Fibroblast of skin of scalp (primary cell): ENCODE measurements at places on chromosomes 4 and X.

DNA sequence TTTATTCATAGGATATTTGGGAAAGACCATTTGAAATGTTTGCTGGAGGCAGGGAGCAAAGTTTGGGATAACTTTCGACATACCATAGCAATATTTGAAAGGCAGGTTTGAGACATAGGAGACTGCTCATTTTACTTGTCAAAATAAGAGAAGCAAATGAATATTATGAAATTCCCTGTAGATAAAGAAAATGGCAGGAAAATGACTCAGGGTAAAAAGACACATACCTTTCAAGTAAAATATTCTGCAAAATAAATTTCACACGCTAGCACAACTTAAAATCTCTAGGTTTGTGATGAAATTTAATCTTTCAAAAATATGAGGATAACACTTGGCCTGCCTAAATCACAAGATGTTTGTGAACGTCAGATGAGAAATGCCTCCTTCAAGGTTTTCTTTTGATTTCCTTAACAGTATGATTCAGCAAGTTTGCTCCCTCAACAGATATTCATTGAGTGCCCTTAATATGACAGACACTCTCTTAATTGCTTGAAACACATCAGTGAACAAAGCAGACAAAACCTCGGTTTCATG is 6.6 kb downstream of the TMEM156 start:
- peak; percentile 26 for DNase-seq

DNA sequence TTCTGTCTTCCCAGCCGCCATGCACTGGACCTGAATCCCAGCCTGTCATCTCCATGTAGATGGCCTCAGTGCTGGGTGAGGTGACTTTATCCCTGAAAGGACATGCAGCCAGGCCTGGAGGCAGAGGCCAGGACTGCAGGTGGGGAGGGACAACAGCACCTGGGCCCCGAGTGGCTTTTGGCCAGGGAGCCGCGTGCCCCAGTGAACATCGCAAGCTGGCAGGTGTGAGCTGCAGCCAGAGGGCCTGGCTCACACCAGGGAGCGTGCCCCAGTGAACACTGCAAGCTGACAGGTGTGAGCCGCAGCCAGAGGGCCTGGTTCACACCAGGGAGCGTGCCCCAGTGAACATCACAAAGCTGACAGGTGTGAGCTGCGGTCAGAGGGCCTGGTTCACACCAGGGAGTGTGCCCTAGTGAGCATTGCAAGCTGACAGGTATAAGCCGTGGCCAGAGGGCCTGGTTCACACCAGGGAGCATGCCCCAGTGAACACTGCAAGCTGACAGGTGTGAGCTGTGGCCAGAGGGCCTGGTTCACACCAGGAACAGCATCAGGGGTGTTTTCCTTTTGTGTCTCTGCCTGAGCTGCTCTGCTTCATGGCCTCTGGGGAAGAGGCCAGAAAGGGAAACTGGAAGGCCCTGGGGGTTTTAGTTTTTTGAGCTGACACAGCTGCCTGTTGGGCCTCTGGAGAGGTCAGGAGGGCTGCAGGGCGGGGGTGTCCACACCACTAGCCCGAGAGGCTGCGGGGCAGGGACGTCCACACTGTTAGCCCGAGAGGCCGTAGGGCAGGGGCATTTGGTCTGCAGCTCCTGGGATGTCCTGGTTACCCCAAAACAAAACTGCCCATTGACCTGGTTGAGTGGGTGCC is 22.7 kb upstream of the PSAPL1 start:
- no peak for DNase-seq

DNA sequence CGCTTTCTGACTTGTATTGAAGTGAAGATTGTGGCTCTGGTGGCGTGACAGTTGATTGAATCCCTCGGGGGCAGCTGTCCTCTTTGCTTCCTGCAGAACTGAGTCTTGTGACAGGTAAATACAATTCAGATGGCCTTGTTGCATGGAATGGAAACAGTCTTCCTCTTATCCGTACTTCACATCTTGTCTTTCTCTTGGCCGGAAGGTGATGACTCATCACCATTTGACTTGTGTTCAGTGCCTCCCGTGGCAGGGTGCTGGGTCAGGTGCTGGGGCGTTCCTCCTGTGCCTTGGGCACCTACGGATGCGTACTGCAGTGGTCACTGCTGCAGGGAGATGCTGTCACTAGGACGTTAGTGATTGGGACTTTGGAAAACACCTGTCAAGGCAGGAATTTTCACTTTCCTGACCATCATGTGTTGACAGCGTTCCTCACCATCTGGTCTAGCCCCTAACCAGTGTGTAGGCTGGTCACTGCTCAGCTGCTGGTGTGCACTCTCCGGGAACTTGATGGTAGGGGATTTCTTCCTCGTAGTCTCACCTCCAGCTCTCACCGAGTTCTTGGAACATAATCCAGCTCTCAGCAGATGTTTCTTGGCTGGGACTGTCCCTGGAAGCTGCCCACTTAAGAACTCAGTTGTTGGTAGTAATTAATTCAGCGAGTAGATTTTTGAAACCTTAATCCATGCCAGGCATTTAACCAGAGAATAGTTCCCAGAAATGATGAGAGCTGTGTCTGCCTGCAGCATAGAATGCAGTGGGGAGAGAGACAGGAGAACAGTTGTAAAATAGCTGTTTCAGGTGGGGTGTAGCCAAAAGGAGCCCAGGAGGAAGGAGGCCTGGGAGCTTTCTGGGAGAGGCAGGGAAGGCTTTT is 7.2 kb downstream of the TBC1D14 start:
- no peak for DNase-seq

GRCh38 chr4:4946416-4946815 is 72.8 kb downstream of the CYTL1 start:
- DNase-seq, result no peak

- DNase-seq, result peak; percentile 99
These were observed 393 bp downstream of the GTPBP6 start for GRCh38 chrX:318068-318738.

DNA sequence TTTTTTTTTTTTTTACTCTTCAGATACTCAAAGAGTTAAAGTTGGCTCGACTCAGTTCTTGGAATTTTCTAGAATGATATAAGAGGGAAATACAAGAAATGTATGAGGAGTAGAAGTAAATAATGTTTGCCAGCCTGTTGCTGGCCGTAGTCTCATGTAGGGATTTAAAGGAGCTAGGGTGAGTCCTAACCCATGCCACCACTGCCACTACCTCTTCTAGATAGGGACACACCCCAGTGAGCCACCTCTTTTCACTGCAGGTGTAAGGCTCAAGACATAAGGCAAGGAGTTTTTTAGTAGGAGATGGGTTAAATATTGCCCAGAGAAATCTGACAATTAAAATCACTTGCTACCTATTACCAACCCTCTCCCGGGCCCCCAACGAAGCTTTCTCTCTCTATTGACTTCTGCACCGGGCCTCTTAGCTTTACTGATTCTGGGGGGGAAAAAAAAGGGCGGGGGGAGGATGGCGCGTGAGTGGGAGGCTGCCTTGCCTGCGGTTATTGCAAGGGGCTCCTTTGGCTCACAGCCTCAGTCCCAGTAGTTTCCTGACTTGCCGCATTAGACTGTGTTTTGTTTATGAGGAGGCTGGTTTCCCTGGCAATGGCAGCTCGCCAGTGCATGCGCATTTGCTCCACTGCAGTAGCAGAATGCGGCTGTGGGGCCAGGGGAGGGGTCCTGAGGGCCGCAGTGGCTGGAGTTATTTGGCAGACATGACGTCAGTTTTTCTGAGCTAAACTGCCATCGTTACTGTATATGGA is 3.0 kb downstream of the LINC00632 start:
- peak; percentile 80 for DNase-seq

DNA sequence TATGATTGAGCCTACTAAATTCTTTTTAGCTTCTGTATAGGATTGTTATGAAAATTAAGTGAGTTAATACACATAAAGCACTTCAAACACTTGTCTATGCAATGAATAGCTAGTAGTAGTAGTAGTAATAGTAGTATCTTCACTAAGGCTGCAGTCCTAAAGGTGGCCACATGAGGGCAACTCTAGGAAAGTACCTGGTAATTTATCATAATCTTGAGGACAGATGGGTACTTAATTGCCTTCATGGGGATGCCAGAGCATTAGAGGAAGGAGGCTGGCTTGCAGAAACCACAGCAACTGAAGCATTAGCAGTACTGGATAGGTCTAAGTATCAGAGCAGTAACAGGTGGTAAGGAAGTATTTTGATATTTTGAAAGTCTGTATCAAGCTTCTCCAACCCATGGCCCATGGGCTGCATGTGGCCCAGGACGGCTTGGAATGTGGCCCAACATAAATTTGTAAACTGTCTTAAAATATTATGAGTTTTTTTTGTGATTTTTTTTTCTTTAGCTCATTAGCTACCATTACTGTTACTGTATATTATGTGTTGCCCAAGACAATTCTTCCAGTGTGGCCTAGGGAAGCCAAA is 17.3 kb downstream of the NIPAL1 start:
- DNase-seq, result peak; percentile 15

GRCh38 chrX:148567229-148567628 is 66.8 kb downstream of the AFF2 start:
- peak; percentile 75 for DNase-seq

GRCh38 chr4:12697970-12698369 is 786.2 kb downstream of the RAB28 start:
- DNase-seq, result no peak

DNA sequence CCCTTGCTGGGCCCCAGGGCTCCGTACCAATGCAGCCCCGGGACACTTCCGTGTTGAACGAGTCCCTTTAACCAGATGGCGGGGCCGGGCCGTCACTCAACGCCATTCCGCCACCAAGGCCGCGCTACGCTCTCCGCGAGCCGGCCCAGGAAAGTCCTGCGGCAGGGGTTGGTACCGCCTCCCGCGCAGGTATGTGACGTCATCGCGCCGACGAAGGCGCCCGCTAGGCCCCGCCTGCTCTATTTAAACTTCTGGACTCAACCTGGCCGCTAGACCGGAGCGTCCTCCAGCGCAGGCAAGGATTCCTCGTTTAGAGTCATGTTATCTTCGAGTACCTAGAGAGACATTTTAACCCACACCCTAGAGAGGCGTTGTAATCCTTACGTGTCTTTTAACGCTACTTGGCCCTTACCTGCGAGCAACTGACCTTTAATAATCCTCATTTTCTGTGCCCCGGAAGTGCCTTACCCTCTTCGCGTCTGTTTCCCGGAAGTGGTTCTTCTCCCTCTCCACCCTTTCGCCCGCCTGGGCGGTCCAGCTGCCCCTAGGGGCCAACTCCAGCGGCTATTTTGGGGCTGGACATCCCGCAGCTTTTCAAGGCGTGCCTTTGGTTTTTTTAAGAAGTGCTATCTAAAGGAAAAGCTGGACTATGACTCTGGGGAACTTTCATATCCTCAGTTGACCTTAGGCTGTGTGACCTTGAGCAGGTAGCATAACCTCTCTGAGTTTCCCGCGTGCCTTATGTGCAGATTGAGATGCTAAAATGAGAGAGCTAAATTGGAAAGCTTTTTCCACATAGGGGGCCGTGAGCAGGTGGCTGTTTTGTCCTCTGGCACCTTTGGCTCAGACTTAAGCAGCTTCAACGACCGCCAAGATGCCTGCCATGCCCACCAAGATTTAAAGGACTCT is at the start of gene PNPLA4:
Gene PNPLA4, minus strand, starts transcription at position 155 of the 909 bp plus-strand sequence. CDS start 1,294 bp downstream, outside the sequence.
- peak; percentile 65 for DNase-seq

DNA sequence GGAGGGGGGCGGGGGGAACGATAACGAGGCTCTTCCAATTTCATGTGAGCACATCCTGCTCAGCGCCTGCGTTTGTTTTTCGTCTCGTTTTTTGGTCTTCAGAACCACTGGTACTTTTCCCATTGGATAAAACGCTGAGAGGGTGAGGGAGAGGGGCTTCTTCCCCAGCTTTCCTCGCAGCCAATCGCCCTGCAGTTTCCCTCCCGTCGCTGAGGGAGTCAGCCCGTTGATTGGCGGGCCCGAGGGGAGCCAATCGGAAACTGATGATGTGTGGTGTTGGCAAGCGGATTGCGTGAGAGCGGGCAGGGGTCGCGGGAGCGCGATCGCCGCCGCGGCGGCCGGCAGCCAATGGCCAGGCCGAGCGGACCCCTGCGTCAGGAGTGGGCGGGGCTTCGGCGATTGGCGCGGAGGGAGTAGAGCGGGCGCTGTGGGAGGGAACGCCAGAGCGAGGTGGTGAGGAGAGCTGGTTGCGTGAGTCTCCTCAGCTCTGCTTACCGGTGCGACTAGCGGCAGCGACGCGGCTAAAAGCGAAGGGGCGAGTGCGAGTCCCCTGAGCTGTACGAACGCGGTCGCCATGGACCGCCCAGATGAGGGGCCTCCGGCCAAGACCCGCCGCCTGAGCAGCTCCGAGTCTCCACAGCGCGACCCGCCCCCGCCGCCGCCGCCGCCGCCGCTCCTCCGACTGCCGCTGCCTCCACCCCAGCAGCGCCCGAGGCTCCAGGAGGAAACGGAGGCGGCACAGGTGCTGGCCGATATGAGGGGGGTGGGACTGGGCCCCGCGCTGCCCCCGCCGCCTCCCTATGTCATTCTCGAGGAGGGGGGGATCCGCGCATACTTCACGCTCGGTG is at the start of gene TSPYL2:
Gene TSPYL2, plus strand, starts transcription at position 443 of the 848 bp plus-strand sequence. Its CDS starts 132 bp downstream, at position 575.
- DNase-seq, result peak; percentile 98

DNA sequence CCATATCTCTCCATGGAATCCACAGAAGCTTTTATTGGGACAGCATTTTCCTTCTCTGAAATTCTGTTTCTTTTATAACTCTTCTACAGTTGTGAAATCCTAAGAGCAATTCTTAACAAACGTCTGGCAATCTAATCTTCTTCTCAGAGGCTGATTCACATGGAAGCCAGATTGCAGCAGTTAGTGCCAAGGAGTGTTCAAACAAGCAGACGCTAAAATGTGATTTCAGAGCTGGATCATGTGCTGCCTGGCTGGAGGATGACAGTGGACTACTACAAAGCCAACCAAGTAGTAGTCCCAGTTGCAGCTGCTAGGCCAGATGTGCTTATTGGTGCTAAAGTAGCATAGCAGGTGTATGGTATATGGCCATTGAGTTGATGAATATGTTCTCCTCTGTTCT is 27.7 kb upstream of the GLRB start:
- peak; percentile 13 for DNase-seq

GRCh38 chr4:34464196-34464595 is 1780.1 kb downstream of the ARAP2 start:
- DNase-seq, result no peak

DNA sequence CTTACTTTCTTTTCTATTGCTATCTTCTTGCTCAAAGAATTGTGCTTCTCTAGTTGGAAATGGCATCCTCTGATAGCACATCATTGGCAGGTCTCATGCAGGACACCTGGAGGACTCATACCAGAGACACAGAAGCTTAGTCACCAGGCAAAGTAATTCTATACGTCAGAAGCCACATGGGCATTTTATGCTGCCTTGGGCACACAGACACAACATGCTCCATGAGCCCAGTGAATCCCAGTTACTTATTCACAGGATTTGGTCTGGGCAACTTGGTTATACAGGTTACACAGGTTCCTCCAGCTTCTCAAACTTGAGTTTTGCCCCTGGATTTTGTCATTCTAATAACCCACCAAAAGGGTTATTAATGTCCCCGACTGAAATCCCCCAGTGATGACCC is 7.1 kb downstream of the RASSF6 start:
- DNase-seq, result no peak

GRCh38 chrX:40933706-40934425 is 151.4 kb upstream of the USP9X start:
- DNase-seq, result peak; percentile 86

GRCh38 chr4:158322109-158322508 is 111.8 kb downstream of the TMEM144 start:
- no peak for DNase-seq
